ENCODE measurements at places on chromosomes 7 and 10. TPM values are rescaled to one million over a fixed set of nuclear protein-coding genes. Genes with fewer than 3 reads are reported as not detected.

The GSAP gene
- 12.4 TPM for total RNA-seq

DNA sequence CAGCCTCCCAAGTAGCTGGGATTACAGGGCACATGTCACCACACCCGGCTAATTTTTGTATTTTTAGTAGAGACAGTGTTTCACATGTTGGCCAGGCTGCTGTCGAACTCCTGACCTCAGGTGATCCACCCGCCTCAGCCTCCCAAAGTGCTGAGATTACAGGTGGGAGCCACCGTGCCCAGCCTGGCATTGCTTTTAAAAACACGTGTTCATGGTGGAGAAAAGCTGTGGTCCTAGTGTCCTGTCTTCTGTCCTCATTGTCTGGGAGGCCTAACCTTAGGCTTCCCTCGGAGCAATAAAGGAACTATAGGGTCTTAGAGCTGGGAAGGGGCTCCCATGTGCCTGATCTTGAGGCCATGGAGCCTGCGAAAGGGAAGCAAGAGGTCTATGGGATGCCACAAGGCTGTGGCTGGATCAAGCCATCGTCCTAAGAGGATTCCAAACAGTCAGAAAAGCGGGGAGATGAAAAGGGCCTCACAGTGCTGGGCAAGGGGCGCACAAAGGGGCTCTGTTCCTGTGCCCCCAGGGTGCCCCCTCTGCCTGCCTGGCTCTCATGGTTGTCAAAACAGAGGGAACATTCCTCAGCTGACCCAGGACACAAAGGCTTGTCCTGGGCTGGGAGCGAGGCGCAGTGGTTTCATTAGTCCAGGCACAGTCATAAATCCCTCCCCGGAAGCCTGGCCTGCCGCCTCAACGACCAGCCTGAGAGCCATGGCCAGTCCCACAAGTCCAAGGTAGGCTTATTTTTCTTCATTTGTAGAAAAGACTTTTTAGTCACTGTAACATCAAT is 106.6 kb upstream of the TNS3 start:
- DNase-seq: no peak

The CDK1 gene
- 133 TPM for total RNA-seq

- no peak for DNase-seq
These were observed 16.3 kb downstream of the PRKCQ start for GRCh38 chr10:6563731-6564130.

GRCh38 chr10:61283066-61283465 is 170.1 kb downstream of the TMEM26 start:
- no peak for DNase-seq

The SLC29A4 gene
- 0.38 TPM for total RNA-seq

DNA sequence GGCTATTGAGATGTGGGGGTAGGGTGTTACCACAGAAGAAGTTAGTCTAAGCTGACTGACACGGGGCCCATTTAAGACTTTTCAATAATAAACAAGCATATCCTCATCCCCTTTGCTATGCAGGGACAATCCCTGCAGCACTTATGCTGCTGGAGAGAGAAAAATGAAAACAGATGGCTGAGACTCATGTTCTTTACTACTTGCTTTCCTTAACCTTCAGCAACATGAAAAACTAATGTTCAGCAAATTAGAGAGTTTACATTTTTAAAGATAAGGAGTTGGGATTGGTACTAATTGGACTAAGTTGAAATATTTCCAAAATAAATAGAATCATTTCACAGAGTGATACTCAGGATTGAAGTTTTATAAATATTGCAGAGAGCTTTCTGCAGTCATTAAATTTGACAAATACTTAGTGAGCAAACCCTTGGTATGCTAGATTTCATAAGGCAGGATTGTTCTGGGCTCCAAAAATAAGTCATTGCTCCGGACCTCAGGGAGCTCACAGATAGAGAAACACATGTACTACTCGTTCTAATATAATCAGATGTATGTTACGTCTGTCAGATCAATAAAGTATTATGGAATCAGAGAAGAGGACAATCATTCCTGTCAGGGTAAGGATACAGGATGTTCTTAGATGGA is 147.1 kb upstream of the LRRN3 start:
- DNase-seq: no peak

DNA sequence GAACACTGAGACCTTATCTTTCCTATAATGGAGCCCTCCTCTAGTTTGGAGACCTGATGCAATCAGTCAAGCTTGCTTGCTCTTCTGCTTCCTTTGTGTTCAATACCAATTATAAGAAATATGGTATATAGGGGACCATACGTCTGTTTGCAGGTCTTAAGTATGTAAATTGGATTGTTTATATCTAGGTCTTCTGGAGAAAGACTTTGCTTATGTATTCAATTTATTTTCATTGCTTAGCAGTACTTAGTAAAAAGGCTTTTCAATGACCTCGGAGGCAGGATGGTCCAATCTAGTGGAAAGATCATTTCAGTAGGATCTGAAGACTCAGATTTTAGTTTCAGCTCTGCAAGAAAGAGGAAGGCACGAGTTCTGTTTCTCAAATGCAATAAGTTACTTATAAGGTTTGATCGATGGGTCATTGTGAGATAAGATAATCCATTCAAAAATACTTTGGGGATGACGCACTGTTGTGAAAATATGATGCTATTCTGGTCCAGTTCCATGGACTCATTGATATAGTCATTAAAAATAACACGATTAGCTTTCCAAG is 571.6 kb downstream of the SH2D4B start:
- DNase-seq: no peak

DNA sequence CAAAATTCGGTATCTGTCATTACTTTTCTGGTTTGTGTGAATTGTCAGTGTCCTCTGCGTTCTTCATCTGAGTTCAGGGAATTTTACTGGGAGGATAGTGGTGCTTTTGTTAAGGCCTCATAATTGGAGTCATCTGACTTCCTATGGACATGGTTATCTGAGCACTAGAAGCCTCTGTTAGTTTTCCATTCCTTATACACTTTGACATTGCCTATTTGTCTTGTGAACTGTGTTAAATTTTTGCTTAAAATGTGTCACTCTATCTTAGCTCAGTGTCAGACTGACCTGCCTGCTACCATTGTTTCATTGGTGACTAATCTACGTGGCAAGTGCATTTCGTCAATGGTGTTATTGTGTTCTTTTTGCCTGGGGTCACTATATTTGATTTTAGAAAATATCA is 253.3 kb downstream of the SEMA3A start:
- DNase-seq: no peak

DNA sequence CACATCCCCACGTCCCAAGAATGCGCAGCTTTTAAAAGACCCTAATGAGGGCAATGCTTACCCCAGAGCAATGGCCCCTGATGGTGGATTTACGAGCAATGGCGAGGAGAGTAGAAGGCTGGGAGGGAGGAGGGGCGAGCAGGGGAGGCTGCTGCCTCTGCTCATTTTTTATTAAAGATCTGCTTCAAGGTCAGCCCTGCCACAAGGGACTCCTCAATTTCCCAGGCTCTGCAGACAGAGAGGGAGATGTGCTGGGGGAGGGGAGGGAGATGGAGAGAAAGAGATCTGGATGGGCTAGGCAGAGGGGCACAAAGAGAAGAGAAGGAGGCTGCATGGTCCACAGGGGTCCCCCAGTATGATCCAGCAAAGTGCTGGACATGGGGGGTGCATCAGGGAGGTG is 7.8 kb upstream of the SRRM3 start:
- DNase-seq: no peak

DNA sequence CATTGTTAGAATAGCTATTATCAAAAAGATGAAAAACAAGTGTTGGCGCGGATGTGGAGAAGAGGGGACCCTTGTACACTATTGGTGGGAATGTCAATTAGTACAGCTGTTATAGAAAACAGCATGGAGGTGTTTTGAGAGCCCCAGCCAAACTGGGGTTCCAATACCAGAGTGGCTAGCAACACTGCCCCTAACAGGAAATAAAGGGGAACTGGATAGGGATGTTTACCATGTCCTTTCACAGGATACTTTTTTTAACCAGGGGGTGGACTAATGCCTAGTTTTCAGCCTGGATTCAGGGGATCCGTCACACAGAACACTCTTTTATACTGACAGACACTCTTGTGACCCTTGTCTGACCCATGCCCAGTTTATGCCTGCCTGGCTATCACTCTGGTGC is 6.9 kb upstream of the GSTK1 start:
- no peak for DNase-seq

DNA sequence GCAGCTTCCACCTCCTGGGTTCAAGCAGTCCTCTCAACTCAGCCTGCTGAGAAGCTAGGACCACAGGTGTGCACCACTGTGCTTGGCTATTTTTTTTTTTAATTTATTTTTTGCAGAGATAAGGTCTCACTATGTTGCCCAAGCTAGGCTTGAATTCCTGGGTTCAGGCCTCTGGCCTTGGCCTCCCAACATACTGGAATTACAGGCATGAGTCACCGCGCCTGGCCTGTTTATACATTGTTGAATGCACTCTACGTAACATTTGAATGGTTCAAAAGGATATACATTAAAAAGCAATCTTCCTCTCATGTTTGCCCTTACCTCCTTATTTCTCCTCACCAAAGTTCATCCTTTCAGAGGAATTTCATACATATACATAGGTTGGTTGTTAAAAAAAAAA is 7.2 kb upstream of the SNX10 start:
- no peak for DNase-seq
